ENCODE measurements at places on chromosomes 12 and 14. TPM values are rescaled to one million over a fixed set of nuclear protein-coding genes. Genes with fewer than 3 reads are reported as not detected.
A peak's percentile ranks its signal among the peaks of the same experiment; 100 is the strongest.

Gene DYRK2
- total RNA-seq, result 8.3 TPM

Gene ARL6IP4
- 99.5 TPM for total RNA-seq

Gene LRP1-AS
- not detected for total RNA-seq

Gene NEMP1
- 30.3 TPM for total RNA-seq

Gene CLEC4A
- not detected for total RNA-seq

Gene RERGL
- total RNA-seq, result not detected

Gene OR6C68
- not detected for total RNA-seq

Gene KRT2
- not detected for total RNA-seq

Gene FSCB
- total RNA-seq, result not detected

GRCh38 chr12:30822385-30823155 is 67.8 kb upstream of the CAPRIN2 start:
- peak; percentile 49 for DNase-seq

DNA sequence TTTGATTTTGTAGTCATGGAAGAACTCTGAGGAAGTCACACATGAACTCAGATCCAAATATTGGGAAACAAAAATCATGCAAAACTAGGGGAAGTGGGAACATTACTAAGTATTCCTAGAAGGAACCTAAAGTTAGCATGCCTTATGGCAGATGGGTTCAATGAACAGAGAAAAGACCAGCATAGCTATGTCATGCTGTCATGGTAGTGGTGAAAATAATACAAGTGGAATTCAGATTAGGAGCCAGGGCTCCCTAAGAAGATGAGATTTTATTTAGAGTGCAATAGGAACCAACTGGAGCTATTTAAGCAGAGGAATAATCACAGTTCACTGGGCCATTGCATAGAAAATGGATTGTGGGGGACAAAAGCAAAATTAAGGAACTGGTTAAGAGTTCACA is 134.0 kb downstream of the DIO2 start:
- DNase-seq, result no peak

DNA sequence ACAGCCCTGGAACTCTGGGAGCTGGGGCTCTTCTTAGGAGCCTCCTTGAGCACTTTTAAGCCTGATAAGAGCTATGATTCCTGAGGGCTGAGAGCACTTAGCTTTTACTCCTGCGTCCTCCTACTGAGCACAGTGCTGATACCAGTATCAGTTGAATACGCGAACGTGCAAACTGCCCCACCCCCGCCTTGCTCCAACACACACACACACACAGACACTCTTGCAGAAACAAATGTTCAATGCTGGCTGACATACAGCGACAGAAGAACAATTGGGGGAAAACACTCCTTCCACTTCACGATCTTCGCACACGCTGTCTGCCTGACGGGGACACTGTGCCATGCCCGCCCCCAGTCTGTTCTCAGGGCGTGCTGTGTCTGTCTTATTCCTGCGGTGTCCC is 57.2 kb upstream of the DLK1 start:
- no peak for DNase-seq

GRCh38 chr12:115398311-115398781 is 714.4 kb upstream of the TBX3 start:
- peak; percentile 90 for DNase-seq

DNA sequence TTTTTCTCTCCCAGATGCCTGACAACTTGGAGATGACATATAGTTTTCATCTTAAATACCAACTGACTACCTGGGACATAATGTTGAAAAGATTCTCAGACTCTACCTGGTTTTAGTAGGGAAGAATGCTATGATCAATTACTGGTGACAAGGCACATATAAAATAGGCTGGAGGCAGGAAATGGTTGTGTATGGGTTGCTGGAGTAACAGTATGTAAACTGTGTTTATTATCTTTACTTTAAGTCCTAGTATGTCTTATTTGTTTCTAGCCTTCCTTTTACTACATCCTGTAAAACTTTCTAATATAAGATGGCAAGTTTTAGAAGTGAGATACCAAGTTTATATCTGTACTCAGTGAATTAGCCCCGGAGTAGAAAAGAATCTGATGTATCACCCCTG is 98.1 kb downstream of the NUBPL start:
- DNase-seq, result no peak

DNA sequence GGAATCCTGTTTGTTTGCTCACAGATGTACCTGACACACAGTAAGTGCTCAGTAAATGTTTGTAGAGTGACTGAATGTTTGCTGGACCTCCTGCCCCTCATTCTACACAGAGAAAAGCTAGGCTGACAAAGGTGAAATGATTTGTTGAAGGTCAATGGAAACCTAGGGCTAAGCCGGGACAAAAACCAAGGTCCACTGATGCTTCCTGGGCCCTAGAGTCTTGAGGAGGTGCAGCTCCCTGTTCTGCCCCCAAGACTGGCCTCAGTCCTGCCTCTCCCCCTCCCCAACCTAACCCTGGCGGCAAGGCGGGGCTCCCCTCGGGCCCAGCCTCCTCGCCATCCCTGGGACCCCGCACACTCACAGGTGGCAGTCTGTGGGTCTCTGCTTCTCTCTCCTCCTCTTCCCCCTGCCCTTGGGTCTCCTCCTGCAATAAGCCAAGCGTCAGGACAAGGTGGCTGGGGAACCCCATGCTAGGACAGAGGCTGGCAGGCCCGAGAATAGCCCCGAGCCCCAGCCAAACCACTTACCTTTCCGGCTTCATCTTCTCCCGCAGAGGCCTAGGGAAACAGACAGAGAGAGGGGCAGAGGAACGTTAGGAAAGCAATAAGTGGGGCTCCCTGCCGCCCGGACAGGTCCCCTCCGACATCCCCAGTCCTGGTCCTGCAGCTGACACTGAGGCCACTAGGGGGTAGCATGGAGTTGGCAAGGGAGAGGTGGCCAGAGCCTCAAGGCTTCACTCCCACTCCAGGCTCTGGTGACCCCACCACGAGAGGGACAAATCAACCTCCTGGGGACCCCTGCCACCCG is 9.3 kb downstream of the PGF start:
- DNase-seq, result peak; percentile 63

DNA sequence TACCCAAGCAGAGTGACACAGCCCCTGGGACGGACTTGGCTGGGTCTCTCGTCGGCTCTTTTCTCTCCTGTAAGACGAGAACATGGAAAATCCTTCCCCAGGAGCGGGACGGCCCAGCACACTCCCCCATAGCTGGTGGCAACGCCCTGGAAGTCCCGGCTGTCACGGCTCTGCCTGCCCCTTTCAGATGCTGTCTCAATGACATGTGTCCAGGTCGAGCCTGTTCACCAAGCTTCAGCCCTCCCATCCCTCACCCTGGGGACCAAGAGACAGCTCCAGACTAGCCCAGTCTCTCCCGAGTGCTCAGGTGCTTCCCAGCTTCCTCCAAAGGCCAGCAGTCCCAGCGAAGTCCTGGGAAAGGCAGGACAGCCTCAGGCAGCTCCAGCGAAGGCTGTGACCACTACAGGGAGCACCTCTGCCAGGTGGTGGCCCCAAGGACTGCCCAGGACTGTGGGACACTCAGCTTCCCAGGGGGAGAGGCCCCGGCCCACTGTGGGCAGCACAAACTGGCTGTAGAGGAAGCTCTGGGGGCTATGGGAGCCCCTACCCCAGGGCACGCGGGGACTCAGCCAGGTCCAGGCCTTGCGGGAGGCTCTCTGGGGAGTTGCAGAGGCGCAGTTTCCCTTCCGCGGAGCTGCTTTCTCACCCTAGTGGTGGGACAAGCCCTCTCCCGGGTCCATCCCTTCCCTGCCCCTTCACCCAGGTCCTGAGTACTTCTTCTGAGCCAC is 33.6 kb downstream of the TNFAIP2 start:
- DNase-seq, result no peak

DNA sequence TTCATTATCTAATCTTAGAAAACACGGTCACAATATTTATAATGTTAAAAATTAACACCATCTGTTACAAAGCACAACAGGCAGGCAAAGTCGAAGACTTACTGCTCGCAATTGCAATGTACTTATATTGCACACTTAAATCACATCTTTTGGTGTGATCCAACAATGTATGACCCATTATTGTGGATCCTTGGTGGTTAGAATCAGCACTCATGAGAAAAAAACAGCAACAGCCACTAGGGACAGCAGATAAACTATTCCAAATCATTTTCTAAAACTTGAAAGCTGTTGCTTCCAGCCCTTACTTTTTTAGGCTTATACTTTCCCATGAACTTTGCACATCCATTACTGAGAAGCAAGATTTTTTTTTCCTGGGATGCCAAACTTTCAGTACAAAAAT is 20.4 kb downstream of the COX16 start:
- no peak for DNase-seq

DNA sequence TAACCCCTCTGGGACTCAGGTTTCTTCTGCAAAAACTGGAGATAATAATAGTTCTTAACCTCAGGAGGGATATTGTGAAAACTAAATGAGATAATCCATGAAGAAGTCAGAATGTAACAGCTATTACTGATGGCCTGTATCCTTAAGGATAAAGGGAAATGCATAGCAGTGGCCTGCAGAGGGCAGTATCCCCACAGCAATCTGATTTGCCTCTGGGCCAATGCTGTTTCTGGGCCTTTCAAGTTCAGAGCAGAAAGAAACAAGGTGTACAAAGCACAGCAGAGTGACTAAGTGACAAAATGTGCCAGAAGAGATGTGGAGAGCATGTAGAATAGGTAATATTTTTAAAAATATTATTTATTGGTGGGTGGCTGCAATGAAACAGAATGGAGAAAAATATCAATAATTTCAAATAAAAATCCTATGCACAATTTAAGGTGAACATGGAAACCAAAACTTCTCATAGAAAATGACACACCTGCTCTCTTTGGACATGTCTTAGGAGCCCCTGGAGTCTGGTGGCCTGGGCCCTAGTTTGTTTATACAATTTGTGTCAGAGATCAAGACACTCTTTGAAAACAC is 90.3 kb downstream of the C12orf75 start:
- DNase-seq, result peak; percentile 70

- no peak for DNase-seq
These were observed 37.1 kb downstream of the TBX5 start for GRCh38 chr12:114368685-114369452.

DNA sequence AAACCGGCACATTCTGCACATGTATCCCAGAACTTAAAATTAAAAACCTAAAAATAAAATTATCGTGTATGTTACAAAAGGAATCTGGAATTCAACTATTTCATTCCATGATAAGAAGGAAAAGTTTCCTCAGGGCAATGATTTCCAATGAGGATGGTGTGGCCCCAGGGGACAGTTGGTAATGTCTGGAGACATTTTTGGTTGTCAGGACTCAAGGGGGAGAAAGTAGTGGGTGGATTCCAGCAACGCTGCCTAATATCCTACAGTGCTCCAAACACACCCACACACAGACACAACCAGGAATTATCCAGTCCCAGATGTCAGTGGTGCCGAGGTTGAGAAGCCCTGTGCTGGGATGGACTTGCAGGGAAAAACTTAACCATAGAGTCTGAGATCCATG is 228.3 kb downstream of the TMEM132D start:
- DNase-seq, result no peak

DNA sequence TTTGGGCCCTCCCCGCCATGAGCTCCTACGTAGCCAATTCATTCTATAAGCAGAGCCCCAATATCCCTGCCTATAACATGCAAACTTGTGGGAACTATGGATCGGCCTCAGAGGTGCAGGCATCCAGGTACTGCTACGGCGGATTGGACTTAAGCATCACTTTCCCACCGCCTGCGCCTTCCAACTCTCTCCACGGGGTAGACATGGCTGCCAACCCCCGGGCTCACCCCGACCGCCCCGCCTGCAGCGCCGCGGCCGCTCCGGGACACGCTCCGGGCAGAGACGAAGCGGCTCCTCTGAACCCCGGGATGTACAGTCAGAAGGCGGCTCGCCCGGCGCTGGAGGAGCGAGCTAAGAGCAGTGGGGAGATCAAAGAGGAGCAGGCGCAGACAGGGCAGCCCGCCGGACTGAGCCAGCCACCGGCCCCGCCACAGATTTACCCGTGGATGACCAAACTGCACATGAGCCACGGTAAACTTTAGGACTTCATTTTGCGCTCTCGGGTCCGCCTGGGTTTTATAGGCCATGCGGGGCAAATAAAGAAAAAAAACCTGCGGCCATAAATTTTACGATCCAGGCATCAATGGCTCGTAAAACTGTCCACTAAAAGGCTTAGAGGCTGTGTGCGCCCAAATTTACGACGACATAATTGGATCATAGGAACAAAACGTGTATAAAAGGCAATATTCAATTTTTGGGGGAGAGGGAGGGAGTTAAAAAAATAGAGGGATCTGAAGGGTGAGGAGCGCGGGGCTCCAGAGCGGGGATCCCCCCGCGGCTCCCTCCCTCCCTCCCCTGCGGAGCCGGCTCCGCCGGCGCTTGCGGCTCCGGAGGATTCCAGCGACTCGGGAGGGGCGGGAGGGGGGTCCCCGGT is 493 bp downstream of the HOXC5 start:
- DNase-seq, result peak; percentile 46

DNA sequence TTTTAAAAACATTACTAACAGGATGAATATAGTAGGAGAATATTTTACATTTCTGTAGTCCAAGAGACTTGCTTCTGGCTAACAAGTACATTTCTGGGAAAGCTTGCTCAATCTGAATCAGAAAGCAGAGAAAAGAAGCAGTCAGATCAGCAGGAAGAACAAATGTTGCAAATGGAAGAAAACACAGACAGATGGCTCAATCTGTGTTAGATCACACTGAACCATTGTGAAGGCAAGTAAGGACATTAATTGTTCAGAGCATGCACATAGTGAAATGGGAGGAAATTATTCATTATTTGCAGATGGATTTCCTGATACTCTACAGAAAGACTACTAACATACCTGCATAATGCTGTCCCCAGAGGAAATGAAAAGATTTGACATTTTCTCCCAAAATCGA is 65.2 kb upstream of the CNOT2 start:
- DNase-seq, result no peak

DNA sequence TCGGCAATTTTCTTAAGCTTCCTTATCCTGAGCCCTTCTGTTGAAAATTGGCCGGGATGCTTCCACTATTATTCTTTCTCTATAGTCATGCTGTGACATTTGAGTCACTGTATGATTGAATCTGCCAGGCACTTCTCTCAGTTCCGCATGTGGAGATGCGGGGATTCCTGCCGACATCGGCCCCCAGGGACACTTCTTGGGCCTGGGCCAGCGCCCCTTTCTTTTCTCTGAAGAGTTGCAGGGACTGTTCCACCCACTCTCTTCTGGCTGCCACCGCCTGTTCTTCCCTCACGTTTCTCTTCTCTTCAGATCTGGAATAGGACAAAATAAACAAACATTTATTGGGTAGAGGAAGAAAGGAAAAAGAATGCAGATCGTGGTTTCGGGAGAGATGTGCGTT is 310.1 kb downstream of the ETNK1 start:
- peak; percentile 2 for DNase-seq

GRCh38 chr12:125014526-125014925 is 21.1 kb downstream of the BRI3BP start:
- DNase-seq, result no peak

DNA sequence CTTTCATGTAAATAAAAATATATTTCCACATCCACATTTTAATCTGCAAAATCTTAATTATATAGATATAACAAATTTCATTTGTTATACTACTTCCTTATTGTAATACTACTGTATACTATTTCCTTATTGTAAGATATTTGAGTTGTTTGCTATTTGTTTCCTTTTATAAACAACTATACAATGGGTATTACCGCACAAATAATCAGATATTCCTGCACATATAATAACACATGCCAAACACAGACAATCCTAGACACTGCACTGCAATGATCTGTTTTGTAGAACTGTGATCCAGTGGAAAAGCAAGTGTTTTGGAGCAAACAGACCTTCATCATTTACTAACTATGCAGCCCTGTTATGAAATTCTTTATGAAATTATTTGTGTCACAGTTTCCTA is 30.5 kb downstream of the PRKD1 start:
- DNase-seq, result no peak
